Anterior cingulate cortex (tissue), 58 donors: ENCODE measurements at places on chromosomes 12 and 14.

GRCh38 chr12:22399464-22400180 is 65.1 kb upstream of the ST8SIA1 start:
- no peak for DNase-seq

DNA sequence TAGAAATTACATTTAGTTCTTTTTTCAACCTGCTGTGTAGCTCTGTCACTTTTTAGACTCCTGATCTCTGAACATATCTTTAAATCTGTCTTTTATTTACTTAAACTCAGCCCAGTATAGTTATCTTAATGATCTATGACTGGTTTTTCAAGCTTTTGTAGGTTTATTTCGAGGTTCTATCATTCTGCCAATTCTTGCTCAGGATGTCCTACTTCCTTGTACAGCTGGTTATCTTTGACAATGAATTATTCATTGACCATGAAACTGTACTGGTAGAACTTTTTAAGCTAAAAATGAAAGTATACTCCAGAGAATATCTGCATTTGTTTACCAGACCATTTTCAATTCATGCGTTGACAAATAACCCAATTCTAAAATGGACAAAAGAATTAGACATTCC is 37.8 kb downstream of the TC2N start:
- DNase-seq, result no peak

DNA sequence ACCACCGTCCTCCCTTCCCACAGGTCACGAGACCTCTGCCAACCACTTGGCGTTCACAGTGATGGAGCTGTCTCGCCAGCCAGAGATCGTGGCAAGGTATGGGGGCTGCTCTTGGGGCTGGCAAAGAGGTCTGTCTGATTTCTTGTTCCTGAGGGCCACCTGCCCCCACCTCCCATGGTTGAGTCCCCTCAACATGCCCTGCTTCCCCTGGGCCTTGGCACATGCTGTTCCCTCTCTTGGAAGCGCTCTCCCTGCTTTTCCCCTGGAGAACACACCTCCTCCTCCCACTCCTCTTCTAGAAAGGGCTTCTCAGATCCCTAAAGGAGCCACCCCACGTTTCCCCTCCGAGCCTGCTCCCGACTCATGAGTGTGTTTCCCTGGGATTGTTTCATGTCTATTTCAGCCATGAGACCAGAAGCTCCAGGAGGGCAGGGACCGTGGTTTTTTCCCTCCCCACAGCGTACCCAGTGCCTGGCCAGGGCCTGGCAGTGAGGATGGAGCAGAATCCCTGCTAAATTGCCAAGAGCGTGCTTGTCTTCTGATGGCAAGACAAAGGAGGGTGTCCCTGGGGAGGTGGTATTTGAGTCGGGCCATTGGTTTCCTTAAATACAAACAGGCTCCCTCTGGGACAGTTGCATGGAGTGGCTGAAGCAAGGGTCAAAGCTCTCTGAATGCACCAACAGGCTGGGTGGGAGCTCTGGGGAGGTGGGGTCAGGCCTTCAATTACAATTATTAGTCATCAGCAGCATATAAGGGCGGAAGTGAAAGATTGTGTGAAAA is 34.1 kb downstream of the CYP46A1 start:
- no peak for DNase-seq

DNA sequence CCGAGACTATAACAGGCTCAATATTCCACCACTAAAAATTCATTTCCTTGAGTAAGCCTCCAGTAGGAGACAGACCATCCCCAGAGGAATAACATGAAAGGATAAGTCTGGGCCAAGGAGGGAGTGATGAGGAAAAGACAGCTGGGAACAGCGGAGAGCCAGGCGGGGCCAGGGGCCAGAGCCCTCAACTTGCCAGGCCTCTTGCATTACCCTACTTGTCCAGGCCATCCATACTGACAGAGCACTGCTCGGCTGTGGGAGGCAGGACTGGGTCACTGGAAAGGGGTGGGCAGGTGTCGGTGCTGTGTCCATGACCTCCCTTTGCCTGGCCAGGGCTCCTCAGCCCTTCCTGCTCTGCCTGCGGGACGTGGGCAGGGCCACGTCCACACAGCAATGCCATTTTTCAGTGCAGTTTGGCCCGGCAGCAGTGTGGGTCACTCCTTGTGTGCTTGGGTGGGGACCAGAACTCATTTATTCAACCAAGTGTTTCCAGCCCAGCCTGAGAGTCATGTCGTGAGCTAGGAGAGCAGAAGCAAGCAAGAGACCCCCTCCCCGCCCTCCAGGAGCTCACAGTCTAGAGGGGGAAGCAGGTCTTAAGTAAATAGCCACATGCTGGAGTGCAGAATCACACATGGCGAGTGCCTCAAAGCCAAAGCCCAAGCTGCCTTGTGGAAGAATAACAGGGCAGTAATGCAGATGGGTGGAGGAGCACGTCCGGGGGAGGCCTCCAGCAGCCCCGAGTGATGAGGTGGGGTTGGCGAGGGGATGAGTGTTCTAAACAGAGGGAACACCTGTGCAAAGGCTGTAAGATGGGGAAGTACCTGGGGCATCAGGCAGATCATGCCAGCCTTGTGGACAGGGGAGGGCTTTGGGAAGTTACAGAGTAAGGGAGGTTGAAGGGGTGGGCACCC is 8.9 kb upstream of the FAIM2 start:
- DNase-seq, result no peak

GRCh38 chr12:48862760-48863159 is 2.9 kb downstream of the RND1 start:
- no peak for DNase-seq

DNA sequence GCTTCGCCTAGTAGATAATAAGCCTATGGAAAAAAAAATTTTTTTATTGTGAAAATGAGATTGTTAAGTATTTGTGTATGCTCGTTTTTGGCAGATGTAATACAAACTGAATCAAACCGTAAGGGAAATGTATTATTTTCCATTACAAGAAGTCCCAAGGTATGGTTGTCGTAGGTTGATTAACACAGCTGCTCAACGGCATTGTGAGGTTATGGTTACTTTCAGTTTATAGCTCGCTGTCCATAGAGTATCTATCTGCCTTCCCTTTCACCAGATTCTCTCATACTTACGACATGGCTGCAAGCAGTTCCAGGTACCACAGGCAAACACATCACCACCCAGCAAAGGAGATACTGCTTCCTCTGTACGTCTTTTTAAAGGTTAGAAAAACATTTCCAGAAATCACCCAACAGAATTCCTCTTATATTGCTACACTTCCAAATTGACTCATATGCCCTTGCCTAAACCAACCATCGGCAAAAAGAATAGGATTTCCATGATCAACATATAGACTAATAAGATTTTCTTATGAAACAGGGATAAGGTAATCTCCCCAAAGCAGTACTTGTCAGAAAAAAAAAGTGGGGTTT is 338.6 kb downstream of the SYT1 start:
- no peak for DNase-seq

DNA sequence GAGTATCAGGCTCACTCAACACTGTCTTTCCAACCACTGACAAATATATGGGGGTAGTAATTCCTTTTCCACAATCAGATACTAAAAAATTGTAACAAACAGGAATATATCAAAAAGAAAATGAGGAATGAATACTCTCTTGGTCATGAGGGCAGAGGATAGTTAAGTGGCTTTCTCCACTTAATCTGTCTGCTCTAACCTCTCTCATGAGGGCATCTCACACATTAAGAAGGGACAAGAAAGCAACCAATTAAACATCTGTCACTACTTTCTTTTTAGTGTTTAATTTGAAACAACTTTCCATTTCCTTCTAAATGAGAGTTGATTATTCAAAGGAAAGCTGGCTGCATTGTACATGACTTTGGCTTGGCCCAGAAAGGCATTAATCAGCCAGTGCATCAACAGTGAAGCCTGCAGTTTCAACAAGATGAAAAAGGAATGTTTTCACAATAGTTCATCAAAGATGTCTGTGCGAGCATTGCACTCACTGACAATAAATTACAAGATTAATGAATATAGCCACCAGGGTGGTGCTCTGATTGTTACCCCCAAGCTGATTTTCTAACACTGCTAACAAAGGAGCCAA is 142.0 kb downstream of the SEC23A start:
- no peak for DNase-seq

- DNase-seq, result no peak
These were observed 209.0 kb upstream of the ATXN7L3B start for GRCh38 chr12:74328623-74329022.

GRCh38 chr12:114136631-114137030 is 170.5 kb upstream of the RBM19 start:
- DNase-seq, result no peak
